ENCODE measurements at places on chromosomes 11 and 22.

- DNase-seq, result no peak
Observed at GRCh38 chr11:94597896-94598295, 30.7 kb downstream of the PIWIL4 start.

DNA sequence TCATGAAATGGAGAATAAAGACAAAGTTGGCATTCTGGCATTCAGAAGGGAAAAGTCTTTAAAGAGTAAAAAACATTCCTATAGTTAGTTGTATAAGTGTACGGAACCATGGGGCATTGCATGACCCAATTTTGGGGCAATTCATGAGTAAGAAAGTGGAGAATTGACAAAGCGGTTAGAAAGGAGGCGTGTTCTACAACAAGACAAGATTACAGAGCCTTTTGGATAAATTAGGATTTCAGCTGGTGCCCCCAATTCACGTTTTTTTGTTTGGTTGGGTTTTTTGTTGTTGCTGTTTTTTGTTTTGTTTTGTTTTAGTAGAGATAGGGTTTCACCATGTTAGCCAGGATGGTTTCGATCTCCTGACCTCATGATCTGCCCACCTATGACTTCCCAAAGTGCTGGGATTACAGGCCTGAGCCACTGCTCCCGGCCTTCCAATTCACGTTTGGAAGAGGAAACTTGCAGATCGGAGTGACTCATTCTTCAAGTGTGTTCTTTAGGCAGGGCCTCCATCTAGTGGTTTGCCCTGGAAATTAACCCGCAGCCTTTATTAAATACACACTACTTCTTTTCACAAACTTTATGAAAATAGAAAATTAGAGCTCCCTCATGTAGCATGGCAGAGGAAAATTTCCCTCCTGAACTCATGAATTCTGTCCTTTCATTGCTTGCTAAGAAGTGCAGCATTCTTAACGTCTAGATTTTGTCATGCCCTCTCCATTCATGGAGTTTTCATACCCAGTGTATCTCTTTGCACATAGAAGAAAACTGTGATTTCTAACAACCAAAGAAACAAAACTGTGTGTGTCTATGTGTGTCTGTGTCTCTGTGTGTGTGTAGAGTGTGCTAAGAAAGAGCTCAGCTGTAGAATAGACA is 118.1 kb downstream of the BBOX1 start:
- DNase-seq, result peak; percentile 78

- DNase-seq, result no peak
Observed at GRCh38 chr11:17607083-17607429, 60.0 kb downstream of the OTOG start.

- no peak for DNase-seq
Observed at GRCh38 chr11:93529707-93530467, 13.3 kb downstream of the SMCO4 start.

- no peak for DNase-seq
Observed at GRCh38 chr11:93028960-93029522, 59.6 kb downstream of the MTNR1B start.

DNA sequence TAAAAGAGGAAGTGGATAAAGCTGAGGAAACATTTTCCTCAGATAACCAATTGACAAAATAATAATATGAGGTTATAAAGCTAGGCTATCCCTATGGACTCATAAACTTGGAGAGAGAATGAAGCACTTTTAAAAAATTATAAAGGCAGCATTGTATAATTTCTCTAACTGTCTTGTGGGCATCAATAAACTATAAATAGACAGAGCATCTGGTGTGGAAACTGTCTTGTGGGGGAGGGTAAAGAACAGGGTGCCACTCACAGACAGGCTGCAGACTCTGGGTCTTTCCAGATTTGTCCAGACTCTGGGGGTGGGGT is 333.5 kb downstream of the BUD13 start:
- no peak for DNase-seq

DNA sequence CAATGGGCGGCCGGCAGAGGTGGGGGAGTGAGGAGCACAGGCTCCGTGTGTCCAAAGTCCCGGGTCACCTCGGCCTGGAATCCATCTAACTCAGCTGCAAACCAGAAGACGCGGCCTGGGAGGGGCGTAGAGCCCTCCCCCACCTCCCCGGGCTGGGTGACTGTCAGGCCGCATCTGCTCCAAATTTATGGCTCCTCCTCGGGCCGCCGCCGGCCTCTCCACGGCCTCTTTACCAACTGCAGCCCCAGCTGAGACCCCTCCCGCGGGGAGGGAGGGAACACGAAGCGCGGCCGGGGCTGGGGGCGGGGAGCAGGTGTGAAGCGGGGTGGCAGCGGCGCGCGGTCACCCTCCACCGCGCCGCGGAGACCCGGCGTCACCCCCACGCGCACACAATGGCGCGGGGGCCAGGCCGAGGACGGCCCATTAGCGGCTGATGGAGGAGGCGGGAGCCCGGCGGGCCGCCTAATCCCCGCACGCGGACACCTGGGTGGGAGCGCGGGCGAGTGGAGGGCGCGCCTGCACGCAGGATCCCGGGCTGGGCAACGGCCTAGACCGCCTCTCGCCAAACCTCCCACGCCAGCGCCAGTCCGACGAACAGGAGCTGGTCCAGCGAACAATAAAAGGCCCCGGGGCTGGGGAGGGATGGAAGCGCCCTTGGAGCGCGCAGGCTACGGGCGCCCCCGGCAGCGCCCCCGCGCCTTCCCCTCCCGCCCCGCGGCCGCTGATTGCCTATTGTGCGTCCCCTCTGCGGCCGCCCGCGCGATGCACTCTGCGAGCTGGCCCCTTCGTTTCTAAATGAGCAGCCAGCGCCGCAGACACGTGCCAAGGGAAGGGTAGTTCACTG is 25.9 kb upstream of the ROBO3 start:
- no peak for DNase-seq

GRCh38 chr11:118051611-118052461 is 25.0 kb upstream of the TMPRSS4 start:
- no peak for DNase-seq

- no peak for DNase-seq
Observed at GRCh38 chr11:57287884-57288283, 36.9 kb downstream of the TNKS1BP1 start.

DNA sequence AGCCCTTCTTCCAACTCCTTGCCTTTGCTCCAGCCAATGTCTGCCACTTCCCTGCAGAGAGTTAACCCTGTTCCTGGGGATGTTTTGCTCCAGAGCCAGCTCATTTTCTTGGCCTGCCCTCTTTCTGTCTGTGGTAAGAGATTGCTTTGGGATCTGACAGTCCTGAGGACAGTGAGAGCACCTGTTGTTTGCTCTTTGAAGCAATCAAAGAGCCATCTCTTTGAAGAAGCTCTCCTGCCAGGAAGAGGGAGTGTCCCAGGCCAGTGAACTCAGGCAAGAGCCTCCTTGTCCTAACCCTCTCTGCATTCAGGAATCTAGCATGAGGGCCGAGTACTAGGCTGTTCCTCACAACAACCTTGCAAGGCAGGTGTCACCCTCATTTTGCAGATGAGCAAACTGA is 42.2 kb downstream of the TRAF6 start:
- no peak for DNase-seq

- no peak for DNase-seq
Observed at GRCh38 chr22:30626413-30626812, 9.2 kb upstream of the SLC35E4 start.

DNA sequence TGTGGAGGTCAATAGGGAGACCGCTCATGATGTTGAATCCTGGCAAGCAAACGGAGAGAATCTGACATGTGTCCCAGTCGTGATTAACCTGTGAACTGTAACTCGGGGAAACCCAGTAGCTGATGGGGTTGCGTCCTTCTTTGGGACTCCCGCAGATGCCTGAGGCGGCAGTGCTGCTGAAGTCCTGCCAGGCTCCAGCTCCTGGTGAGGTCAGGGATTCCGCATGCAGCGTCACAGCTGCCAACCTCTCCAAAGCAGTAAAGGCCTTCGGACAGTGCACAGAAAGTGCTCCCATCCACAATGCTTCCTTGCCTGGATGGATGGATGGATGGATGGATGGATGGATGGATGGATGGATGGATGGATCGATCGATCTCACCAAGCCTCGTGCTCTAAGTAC is 13.5 kb downstream of the KCNQ1 start:
- no peak for DNase-seq

- DNase-seq, result no peak
Observed at GRCh38 chr22:30728826-30729225, 34.2 kb downstream of the OSBP2 start.

DNA sequence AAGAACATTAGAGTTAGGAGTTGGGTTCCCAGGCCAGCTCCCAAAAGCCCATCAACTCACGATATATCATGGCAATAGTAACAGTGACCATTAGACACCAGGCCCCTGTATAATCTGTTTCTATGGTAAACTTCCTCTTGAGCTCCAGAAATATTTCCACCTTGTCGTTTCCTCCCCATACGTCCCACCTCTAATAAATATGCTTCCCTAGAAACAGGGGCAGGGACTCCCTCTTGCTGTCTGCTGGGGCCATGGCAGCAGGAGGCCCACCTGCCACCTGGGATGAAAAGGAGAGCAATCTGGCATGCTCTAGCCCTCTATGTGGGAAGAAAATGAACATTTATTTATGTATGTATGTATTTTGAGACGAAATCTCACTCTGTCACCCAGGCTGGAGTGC is 32.2 kb upstream of the AMOTL1 start:
- no peak for DNase-seq

GRCh38 chr11:72238040-72238450 is 5.9 kb downstream of the PHOX2A start:
- peak; percentile 37 for DNase-seq

- no peak for DNase-seq
Observed at GRCh38 chr11:75475767-75476650, 43.0 kb upstream of the KLHL35 start.

GRCh38 chr11:104104664-104105063 is 59.3 kb downstream of the PDGFD start:
- DNase-seq, result no peak

DNA sequence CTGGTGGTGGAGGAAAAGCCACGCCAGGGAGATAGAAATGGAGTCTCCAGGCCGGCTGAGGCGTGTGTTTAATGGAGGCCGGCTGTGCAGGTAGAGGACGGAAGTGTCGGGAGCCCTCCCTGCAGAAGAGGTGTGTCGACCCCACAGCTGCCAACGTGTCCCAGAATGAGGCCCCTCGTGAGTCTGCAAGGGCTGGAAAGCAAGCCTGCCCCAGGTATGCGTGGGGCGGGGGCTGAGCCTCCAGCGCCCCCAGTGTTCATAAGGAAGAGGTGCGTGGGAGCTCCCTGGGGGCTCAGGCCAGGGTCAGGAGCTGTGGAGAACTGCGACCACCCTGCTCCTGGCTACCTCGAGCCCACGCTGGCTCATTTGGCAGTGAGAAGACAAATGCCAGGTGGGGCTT is 38.0 kb upstream of the JAM3 start:
- no peak for DNase-seq

DNA sequence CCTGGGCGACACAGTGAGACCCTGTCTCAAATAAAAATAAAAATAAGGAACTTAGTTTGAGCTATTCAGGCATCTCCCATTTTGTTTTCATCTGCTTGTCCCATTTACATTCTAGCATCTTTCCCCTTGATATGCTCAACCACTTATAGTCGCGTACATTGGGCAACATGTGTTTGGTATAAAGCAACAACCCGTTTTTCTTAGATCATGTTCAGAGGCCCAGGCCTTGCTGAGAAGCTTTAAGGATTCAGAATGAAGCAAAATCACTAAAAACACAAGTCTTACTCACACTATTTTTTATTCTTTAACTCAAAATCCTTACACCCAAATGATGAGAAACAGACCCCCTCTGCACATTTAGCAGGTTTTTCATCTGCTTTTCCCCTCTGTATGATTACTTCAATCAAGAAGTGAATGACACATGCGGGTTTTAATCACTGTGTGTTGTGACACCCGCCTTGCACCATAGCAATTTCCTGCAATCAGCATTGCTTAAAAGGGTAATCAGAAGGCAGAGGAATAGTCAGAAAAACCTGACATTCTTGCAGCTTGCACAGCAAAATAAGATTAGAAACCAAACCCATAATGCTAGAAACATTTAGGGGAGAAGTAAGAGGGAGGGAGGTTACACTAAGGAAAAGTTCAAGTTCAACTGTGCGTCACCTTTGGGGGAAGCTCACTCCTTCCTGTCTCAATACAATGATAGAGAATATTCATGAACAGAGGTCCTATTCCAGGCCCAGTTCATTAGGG is 25.9 kb downstream of the ALG9 start:
- DNase-seq, result no peak

GRCh38 chr22:42323971-42324370 is 53.5 kb upstream of the TCF20 start:
- no peak for DNase-seq

- DNase-seq, result no peak
Observed at GRCh38 chr22:46824344-46824909, 62.0 kb downstream of the TBC1D22A start.

- DNase-seq, result peak; percentile 62
Observed at GRCh38 chr11:2826679-2827056, 58.9 kb downstream of the CDKN1C start.

GRCh38 chr11:76419896-76420295 is 24.9 kb upstream of the EMSY start:
- DNase-seq, result no peak
